Stimulated activated memory B cell treated with anti-CD40 and anti-IgM and Interleukin-4, amounts not matched to agents 10 μg/mL and 1 μg/mL and 100 μg/mL, for 72 hours (primary cell): ENCODE measurements at places on chromosomes 13 and 19.

GRCh38 chr19:18501351-18501750 lies 20.5 kb downstream of the ELL start:
- ATAC-seq: no peak

GRCh38 chr19:31555634-31556215 lies 206.5 kb upstream of the TSHZ3 start:
- no peak for ATAC-seq

GRCh38 chr19:9570255-9570654 lies 14.0 kb downstream of the ZNF121 start:
- no peak for ATAC-seq

- ATAC-seq: no peak
Measured at GRCh38 chr13:100347968-100348367, 240.6 kb downstream of the GGACT start.

DNA sequence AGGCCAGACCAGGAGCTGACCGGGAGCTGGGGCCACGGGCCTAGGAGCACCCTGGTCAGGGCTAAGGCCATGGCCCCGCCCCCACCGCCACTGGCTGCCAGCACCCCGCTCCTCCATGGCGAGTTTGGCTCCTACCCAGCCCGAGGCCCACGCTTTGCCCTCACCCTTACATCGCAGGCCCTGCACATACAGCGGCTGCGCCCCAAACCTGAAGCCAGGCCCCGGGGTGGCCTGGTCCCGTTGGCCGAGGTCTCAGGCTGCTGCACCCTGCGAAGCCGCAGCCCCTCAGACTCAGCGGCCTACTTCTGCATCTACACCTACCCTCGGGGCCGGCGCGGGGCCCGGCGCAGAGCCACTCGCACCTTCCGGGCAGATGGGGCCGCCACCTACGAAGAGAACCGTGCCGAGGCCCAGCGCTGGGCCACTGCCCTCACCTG lies 6.6 kb downstream of the SPHK2 start:
- no peak for ATAC-seq

- ATAC-seq: no peak
Measured at GRCh38 chr13:50400035-50400726, 384.9 kb downstream of the KCNRG start.

DNA sequence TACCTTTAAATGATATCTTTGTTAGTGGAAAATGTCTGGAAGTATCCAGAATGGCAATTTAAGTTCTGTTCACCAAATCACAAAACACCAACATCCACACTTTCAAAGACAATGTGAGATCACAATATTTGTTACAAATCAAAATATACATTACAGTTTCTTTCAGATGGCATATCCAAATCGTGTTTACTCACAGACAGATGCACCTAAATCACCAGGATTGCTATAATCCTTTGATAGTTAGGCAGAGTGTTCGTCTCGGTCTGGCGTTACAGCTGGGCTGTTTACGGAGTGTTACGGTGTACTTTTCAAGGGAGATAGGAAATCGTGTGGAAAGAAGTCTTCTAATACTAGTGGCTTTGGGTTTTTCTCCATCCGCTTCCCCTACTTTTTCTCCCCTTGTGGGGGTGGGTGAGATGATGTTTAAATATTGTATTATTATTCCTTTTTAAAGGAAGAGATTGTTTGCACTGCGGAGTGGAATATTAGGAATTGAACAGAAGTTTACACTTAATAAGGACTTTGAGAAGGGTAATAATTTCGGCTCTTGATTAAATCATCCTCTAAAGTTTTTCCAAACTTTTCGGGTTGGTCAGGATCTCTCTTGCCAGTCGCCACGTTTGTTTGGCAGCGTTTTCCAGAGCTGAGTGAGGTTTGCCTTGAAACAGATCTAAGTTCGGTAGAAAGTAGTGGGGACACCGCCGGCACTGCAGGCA lies 1.8 kb downstream of the MAB21L1 start:
- no peak for ATAC-seq

DNA sequence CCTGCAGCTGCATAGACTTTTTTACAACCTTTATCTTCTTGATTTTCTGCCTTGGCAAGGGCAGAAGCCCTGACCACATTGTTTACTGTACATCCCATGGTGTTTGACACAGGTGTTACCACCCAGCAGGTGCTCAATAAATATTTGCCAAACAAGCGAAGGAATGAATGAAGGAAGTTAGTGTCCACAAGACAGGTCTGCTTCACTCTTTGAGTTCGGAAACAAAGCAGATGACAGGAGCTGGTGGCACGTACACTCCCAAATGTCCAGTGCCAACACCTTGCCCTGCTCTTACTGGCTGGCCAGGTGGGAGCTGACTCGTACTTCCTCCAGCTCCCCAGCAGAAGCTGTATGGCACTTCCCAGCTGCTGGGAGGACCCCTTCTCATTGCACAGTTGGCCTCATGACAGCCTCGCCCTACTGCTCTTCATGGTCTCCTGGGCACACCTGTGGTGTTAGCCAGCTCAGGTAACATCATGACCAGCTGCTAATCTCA lies 22.0 kb upstream of the MUC16 start:
- no peak for ATAC-seq

DNA sequence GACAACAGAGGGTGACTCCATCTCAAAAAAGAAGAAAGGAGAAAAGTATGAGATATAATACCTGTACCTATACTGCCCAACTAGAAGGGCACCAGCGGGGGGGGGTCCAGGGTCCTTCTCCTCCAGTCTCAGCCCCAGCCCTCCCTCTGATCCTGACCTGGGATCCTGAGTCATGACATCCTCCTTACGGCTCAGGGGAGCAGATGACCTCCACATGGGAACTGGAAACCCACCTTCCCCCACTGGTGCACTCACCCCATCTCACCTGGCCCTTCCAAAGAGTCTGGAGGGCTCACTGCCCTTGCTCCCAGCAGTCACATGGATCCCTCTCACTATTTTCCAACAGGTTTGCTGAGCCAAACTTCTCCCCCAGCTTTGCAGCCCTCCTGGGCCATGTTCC lies 24.2 kb downstream of the TUBA3C start:
- no peak for ATAC-seq

GRCh38 chr19:29507081-29507860 lies 18.5 kb upstream of the VSTM2B start:
- ATAC-seq: no peak

DNA sequence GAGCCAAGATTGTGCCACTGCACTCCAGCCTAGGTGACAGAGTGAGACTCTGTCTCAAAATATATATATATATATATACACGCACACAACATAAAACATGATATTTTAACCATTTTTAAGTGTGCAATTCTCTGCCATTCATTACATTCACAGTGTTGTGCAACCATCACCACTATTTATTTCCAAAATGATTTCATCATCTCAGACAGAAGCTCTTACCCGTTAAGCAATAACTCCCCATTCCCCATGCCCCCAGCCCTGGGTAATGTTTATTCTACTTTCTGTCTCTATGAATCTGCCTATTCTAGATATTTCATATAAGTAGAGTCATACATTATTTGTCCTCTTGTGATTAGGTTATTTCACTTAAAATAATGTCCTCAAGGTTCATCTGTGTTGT lies 20.3 kb downstream of the WDR88 start:
- ATAC-seq: no peak

DNA sequence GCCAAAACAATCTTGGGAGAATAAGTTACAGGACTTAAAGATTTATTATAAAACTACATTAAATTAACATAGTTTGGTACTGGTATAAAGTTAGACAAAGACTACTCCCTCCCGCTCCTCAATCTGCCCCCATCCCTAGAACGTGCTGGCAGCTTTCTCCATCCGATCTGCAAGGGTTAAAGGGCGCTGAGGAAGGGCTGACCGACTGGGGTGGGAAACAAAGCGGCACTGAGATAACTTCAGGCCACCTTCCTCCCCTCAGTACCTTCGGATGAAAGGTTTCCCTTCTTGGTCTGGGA lies 790 bp upstream of the SUGT1 start:
- no peak for ATAC-seq

- ATAC-seq: no peak
Measured at GRCh38 chr13:47945738-47946137, 55.3 kb downstream of the SUCLA2 start.

- ATAC-seq: no peak
Measured at GRCh38 chr19:3556423-3556977, 886 bp downstream of the MFSD12 start.

DNA sequence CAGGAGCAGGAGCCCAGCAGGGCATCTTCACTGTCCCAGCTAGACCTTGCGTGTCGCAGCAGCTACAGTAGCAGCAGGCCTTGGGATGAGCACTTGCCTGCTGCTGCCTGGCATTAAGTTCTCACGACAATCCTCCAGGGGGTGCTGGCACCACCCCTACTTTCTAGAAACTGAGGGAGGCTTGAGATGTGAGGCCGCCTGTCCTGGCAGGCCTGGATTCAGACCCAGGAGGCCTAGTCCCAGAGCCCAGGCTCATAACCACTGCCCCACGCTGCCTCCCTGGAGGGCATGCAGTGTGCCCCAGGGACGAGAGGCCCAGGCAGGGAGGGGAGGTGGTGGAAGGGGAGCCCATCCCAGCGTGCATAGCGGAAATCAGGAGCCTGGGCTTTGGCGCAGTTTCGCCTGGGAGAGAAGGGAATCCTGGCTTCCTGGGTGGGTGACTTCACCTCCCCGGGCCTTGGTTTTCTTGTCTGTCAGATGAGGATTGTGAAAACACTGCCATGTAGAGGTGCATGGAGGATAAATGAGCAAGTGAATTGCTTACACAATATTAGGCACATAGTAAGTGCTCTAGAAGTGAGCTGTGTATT lies 26.1 kb downstream of the PPP5C start:
- ATAC-seq: no peak

DNA sequence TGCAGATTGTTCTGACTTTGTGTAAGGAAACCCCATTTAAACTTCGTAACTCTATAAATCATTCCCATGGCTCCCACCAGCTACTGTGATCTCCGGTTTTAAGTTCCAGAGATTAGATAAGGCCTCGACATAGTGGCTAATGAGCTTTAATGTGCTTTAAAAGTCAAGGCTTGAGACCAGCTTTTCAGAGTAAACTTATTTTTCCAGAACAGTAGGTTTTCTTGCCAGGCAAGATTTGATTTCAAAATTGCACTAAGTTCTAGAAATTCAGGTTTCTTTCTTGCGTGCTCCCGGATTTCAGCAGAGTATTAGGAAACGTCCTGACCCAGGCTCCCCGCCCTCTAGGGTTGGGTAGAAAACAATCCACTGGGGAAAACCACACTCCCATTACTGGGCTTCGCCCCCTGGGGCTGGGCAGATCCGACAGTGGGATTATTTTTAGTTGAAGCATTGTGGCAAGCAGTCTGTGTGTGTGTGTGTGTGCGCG lies 43.3 kb downstream of the CRYL1 start:
- ATAC-seq: no peak

DNA sequence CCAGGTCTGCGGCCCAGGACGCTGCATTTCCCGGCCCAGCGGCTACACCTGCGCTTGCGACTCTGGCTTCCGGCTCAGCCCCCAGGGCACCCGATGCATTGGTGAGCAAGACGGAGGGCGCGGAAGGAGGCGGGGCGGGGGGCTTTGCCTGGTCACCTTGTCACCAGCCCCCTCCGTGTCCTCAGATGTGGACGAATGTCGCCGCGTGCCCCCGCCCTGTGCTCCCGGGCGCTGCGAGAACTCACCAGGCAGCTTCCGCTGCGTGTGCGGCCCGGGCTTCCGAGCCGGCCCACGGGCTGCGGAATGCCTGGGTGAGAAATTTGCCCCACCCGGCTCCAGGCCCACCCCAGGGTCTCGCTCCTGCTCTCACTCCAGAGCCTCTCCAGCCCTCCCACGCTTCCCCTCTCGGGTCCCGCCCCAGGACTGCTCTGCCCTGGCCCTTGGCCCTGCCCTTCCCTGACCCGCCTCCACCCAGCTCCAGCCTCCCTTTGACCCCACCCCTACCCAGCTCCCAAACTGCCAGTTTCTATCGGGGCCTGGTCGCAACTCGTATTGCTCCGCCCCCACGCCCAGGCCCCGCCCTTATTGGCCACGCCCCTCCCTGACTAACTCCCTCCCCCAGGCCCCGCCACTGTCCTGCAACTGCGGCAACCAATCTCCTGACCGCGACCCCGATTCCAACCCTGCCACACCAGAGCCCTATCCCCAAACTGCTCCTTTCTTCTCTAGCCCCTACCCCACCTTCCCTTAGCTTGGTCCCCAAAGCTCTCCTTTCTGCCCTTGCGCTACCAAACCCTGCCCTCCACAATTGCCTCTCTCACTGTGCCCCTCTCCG lies 8.6 kb downstream of the LTBP4 start:
- ATAC-seq: peak; percentile 82

GRCh38 chr19:32053376-32053775 lies 292.0 kb upstream of the ZNF507 start:
- ATAC-seq: no peak

DNA sequence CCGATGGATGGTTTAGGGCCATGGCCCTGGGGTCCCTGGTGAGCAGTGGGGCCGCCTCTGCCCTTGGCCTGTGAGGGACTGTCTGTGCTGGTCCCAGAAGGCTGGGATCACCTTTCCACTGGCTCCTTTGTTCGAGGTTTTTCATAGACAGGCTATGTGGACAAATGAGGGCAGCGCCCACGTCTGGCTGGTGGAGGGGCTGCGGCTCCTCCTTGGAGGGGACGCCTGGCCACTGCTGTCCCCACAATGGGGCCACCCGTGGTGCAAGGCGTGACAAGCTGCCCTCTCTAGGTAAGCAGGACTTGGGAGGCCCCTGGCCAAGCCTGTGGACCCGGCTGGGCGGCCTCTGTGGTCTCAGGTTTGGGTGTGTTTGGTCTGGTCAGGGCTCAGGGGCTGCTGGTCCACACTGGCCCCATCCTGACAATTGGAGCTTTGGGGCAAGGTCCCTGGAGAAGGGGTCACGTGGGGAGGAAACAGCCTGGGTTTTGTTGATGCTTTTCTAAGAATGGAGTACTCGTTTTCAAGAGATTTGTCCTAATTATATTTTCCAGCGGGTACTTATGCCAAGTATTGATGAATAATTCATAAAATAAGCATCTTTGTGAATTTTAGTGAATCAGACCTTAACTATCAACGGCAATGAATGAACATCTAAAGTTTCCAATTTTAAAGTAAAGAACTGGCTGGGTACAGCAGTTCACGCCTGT lies 33.3 kb downstream of the MCF2L start:
- no peak for ATAC-seq

DNA sequence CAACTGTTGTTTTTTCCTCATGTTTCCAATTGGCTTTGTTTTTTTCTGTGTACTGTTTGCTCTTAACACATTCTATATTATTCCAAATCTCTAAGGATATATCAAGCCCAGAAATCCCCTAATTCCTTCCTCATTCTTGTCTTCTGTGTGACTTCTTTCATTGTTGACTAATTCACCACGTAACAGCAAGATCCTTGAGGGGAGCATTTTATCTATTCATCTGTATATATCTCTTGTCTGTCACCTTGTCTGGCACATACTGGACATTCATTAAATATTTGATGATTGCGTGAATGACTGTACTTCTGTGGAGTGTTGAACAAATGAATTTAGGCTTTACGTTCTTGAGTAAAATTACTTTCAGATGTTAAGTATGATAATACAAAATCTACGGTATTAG lies 44.8 kb upstream of the OLFM4 start:
- ATAC-seq: no peak

DNA sequence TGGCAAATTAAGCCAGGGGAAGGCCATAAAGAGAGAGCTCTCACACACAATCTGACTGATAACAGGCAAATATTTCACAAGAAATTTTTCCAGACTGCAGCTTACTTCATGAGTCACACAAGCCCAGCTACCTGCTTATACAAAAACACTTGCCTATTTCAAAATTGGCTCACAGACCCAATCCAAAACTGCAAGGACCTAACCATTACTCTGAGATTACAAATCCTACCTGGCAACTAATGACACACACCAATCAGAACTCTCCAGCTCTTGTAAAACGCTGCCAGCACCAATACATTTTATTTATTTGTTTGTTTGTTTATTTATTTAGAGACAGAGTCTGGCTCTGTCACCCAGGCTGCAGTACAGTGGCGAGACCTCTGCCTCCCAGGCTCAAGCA lies 18.1 kb upstream of the ZFP82 start:
- ATAC-seq: no peak
